Osteocyte (in vitro differentiated cells): ENCODE measurements at places on chromosomes 4 and X.

DNA sequence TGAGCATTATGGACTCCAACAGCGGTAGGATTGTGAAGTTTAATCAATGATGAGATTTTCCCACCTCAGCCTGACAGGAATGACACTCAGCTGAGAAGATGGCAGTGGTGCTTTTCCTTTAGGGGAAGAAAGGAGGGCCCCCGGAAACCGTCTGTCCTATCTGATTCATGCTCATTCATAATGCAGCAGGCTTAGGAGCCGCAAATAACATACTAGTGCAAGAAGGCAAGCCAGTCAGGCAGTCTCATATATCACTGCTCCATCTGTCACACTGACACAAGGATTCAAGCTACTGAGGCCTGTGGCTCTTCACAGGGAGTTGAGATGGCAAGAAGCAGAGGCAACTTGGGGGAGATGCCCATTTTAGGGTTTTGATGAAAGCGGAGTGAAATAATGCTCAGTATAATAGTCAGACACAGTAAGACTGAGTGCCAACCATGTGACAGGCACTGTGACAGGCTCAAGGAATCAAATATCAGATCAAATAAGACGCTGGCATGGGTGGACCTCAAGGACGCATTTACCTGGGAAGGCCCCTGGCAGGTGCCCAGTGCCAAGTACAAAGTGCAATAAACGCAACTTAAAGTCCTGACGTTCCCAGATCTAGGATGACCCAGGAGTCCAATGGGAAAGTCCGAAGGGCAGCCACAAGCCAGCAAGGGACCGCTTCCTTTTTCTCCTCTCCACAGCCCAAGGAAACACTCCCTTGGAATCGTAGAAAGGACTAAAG lies 63.4 kb downstream of the FHDC1 start:
- no peak for DNase-seq

DNA sequence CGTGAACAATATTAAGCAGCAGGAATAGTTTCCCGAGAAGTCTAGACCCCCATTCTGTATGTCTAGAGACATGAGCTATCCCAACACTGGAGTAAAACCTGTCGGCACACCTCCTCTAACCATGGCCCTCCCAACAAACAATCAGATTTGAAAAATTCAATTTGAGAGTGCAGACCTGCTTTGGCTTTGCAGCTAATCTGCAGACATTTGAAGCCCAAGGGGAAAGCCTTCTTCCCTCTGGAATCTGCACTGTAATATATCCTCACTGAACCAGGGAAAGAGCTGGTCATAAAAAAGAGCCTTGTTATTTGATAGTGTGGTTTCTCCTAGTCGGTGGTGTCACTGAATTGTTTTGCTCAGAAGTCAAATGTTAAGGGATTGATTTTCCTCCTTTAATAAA lies 44.6 kb upstream of the KLHL34 start:
- DNase-seq: no peak

DNA sequence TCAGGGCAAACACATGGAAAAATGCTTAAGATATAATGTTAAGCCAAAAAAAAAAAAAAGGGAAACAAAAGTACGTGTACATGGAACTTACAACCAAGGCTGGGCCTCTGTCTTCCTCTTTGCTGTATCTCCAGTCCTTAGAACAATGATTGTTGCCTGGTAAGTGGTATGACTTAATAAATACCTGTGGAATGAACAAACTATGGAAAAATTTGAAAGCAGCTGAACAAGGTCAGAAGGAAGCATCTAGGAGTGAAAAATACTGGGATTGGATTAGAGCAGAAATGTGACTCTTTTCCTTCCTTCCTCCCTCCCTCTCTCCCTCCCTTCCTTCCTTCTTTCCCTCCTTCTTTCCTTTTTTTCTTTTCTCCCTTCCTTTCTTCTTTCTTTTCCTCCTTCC lies 54.2 kb upstream of the SMIM10 start:
- DNase-seq: no peak

- no peak for DNase-seq
These were observed 22.9 kb downstream of the APLN start for GRCh38 chrX:129631849-129632248.

- DNase-seq: no peak
These were observed 27.5 kb downstream of the PCYT1B start for GRCh38 chrX:24619647-24620046.

GRCh38 chrX:8815460-8816065 lies 14.4 kb upstream of the FAM9A start:
- no peak for DNase-seq

DNA sequence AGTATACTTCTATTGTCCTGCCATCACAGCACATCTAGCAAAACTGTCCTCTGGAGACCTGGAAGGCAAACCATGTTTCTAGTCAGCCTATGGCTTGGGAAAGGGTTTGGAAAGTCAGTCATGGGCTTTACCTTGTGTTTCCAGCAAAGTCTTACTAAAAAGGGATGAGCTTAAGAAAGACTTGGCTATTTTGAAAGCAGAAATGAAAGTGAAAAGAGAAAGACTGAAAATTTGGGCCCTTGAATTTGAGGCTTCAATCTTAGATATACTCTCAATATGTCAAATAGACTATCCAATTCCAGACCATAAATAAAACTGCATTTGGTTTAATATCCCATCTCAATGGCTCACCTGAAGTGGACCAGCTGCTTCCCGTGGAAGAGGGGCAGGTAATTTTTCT lies 127.9 kb downstream of the ZNF330 start:
- DNase-seq: no peak

DNA sequence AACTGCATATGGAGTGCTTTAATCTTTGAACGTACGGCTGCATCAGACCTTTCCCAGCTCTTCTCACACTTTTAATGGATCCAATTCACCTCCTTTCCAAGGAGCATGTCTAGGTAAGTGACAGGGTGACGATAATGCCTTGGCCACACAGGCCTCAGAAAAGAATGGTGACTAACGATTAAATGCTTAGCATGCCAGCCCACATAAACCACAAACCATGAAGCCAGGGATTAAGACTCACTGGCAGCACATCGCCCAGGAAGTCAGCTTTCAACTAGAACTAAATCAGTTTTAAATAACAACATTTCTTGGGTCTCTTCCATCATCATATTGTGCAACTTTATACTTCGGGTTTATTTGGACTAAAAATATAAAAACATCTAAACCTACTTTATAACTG lies 28.7 kb downstream of the INPP4B start:
- DNase-seq: no peak

GRCh38 chr4:54540931-54541330 lies 116.8 kb upstream of the KIT start:
- DNase-seq: no peak

DNA sequence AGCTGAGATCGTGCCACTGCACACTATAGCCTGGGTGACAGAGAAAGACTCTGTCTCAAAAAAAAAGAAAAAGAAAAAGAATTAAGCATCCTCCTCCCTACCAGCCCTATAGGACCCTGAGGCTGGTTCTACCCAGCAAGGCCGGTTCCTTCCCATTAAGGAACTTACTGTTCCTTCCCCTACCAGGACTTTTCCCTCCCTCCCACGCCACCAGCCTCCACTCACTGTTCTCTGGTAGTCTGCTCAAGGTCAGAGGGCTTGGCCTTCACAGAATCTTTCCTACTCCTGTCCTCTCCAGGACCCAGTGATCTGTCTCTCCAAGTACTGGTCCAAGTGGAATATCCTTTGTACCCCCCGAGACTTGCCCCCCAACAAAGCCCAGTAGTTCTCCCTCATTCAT lies 1.4 kb downstream of the GRIPAP1 start:
- no peak for DNase-seq

- no peak for DNase-seq
These were observed 14.8 kb downstream of the SHROOM3 start for GRCh38 chr4:76449833-76450232.

GRCh38 chr4:39335566-39335965 lies 30.6 kb downstream of the RFC1 start:
- no peak for DNase-seq

DNA sequence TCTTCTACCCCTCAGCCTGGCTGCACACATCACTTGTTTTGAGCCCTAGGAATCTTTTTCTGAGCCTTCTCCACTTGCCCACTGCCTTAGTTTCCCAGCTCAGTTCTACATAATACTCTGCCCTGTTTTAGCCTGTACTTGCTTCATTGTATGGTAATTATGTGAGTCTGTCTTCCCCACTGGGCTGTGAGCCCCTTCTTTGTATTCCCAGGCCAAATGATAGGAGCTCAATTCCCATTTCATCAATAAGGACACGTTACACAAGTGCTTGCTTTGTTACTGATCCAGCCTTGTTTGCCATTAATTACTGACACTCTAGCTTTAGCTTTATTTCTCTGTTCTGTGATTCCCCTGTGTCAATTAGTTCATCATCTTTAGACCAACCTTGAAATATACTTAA lies 28.1 kb downstream of the KIT start:
- DNase-seq: no peak

GRCh38 chrX:122389005-122389404 lies 795.1 kb upstream of the GRIA3 start:
- no peak for DNase-seq

DNA sequence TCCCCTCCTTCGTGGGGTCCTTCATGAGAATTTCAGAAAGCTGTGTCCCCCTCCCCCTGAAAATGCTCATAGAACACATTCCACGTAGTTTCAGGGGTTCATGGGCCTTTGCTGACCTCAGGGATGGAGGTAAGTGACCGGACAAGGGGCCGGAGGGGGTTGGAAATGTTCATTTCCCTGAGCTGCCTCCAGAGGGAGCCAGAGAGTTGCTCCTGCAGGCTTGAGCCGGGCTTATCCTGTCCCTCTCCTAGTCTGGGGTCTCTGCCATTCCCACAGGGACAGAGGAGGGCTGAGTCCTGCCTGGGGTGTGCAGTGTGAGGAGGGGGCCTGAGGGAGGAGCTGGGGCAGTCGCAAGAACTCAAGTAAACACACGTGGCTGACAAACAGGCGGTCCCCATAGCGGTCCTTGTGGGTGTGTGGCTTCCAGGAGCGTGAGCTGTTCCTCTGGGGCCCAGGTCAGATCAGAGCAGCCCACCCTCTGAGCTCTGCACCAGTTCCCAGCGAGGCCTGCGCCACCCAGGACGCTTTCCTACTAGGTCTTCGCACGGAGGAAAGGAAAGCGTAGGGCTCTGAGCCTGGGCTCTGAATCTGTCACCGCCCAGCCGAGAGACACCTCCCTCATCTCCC lies 62.5 kb downstream of the WFS1 start:
- DNase-seq: no peak

GRCh38 chr4:135963009-135963408 lies 1569.3 kb downstream of the PCDH18 start:
- DNase-seq: no peak

DNA sequence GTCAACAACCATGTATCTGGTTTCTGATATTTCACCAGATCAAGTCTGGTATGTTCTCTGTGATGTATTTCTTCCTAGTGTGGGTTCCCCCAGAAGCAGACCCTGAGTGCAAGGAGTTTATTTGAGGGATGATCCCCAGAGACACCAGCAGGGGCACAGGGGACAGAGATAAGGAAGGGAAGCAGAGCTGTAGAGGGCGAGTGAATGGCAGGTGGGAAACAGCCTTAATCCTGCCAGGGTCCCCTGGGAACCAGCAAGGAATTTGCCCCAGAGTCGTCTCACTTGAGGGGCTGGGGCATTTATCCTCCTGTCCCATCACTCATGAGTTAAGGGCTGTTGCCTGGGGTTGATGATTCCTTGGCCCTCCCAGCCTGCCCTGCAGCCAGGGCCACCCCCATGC lies 206.4 kb upstream of the BCOR start:
- DNase-seq: no peak

- no peak for DNase-seq
These were observed 304.0 kb upstream of the PITX2 start for GRCh38 chr4:110926841-110927400.

- DNase-seq: no peak
These were observed 50.0 kb upstream of the CLCN4 start for GRCh38 chrX:10106806-10107205.

DNA sequence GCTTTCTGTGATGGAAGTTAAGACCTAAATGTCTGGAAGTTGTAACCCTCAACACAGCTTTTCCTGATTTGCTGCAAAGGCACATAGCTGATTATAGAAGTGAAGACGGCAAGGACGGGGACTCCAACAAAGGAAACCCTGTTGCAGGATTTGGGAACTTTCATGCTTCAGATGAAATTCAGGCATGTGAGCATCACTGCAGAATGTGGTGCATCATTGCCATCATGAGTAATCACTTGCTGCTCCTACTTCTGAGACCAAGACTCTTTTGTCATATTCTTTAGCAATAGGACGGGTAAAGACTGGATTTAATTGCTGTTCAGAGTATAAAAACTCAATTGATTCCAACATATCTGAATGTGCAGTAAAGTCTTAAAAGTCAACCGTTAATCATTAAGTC lies 35.8 kb downstream of the YIPF6 start:
- no peak for DNase-seq

DNA sequence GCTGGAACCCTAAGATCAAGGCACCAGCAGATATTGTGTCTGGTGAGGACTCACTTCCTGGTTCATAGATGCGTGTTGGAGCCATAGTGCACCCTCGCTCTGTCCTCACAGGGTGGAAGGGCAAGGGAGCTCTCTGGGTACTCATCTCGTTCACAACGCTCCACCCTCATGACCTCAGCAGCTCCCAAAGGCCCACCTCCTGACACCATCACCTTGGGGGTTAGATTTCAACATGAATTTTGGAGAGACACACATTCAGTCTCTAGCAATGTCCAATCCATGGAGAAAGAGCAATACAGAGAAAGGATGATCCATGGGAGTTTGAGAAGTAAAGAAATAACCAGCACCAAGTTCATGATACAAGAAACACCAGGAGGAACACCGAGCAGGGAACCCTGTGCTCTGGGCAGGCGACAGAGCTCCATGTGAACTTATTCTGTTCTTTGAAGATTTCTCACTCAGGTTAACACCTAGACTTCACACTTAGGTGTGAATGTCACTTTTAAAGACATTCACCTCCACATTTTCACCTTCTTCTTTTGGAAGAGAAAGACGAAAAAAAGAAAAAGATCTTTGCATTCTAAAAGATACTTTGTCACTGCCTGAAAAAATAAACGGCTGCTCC lies 171.8 kb upstream of the FAM9B start:
- DNase-seq: no peak

DNA sequence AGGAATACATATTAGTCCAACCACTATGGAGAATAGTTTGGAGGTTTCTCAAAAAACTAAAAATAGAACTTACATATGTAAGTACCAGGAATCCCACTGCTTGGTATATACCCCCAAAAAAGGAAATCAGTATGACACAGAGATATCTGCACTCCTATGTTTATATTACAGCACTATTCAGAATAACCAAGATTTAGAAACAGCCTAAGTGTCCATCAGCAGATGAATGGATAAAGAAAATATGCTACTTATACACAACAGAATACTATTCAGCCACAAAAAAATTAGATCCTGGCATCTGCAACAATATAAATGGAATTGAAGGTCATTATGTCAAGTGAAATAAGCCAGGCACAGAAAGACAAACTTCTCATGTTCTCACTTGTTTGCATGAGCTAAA lies 27.5 kb upstream of the ABCG2 start:
- no peak for DNase-seq
